Stimulated activated CD8-positive, alpha-beta memory T cell treated with anti-CD3 and anti-CD28 coated beads, Interleukin-4, amount 100 ng/mL, for 1 hour (primary cell): ENCODE measurements at places on chromosomes 16 and 17.

DNA sequence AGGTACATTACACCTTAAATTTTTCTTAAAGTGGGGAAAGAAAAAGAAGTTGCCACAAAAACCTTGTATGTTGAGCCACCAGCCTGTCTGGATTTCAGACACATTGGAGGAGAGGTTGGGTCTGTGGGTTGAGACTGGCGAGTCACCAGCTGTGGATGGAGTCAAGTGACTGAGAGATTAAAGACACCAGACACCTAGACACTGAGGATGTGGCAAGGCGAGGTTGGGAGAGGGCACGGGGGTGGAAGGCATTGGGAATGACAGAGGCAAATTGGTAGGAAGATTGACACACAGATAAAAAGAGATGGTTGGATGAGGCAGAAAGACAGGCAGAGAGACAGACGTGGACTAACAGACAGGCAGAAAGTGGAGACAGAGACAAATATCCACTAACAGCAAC lies 49.6 kb downstream of the KCNJ12 start:
- DNase-seq = no peak

DNA sequence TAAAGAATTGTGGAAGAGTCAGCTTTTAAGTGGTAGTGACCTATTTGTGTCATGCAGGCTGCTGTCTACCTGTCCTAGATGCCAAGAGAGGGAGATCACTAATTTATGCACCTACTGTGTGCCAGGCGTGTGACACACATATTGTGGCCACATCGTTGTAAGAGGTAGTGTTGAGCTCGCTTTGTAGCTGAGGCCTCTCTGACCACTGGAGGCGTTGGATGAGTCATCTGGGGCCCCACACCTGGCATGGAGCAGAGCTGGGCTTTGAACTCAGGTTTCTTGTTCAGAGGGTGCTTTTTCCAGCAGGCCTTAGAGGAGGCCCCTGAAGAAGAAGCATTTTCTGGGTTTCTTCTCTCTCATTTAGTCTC lies 52.3 kb upstream of the LGALS9 start:
- no peak for DNase-seq

DNA sequence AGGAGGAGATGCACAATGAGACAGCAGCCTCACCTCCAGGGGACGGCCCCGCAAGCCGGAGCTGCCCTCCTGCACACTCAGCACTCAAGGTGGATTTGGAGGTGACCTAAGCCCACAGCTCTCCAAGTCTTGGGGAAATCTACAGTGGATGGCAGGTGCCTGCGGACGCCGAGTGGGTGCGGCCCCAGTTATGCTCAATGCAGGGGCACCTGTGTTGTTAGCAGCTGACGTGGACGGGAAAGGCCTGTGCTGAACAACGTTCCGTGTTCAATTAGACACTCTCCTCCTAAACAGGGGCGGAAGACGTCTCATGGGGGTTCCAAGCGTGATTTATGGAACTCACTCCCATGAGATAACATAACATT lies 22.0 kb upstream of the METRNL start:
- DNase-seq = no peak

DNA sequence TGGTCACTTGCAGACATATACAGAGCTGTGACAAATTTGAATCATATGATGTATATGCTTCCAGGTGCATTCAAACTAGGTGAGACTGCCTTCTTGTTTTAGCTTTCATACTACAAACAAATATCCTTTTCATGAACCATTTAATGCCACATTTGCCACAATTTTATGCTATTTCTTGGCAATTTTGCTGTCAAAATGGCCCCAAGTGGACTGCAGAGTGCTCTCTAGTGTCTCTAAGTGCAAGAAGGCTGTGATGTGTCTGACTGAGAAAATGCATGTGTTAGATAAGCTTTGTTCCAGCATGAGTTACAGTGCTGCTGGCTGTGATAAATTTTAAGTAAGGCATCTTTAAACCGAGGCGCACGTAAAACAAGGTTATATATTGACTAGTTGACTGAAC lies 38.3 kb downstream of the CDH13 start:
- no peak for DNase-seq

DNA sequence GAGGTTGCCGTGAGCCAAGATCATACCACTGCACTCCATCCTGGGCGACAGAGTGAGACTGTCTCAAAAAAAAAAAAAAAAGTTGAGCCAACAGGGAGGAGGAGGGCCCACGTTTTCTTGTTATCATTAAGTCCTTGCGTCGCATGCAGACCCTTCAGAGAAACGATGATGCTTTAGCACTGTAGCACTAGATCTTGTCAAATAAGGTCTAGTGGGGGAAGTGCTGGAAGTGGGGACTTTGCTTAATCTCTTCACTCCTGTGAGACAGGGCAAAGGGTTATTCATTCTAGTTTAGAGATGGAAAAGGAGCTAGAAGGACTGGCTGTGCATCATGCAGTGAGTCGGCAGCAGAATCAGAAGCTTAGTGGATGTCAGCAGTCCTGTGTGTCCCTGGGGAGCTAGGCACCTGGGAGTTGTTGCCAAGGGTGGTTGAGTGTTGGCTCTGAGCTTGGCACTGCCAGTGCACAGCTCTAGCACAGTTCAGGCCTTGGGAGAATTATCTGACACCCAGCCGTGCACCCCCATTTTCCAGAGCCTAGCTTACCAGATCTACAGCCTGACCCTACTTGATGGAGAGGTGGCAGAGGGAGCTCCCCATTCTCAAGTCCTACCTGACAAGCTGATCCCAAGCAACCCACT lies 33.4 kb upstream of the TBX2 start:
- no peak for DNase-seq

GRCh38 chr17:63190821-63191370 lies 224.9 kb downstream of the TANC2 start:
- DNase-seq = no peak

DNA sequence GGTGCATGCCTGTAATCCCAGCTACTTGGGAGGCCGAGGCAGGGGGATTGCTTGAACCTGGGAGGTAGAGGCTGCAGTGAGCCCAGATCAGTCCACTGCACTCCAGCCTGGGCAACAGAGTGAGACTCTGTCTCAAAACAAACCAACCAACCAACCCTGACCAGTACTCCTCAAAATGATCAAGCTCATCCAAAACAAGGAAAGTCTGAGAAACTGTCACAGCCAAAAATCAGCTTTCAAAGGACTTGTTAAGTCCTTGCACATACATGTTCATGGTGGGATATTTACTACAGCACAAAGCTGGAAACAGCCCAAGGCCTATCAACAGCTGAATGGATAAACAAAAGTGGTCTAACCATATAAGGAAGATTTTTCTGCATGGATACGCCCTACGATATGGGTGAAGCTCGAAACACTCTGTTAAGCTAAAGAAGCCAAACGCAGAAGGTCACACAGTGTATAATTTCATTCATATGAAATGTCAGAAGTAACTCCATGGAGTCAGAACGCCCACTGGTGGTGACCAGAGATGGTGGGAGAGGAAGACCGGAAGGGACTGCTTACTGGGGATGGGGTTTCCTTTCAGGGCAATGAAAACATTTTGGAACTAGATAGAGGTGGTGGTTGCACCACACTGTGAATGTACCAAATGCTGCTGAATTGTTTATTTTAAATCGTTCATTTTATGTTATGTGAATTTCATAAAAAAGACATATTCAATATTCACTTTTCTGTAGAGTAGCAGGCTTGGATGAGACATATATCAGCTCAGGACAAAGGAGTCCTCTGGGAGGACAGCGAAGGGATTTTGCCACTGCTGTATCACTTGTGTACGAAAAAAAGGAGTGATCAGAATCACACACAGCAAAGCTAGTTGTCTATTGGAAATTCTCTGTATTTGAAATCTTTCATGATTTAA lies 17.7 kb downstream of the CCL17 start:
- DNase-seq = no peak

- DNase-seq = no peak
Measured at GRCh38 chr17:67289181-67289876, 44.3 kb upstream of the HELZ start.

DNA sequence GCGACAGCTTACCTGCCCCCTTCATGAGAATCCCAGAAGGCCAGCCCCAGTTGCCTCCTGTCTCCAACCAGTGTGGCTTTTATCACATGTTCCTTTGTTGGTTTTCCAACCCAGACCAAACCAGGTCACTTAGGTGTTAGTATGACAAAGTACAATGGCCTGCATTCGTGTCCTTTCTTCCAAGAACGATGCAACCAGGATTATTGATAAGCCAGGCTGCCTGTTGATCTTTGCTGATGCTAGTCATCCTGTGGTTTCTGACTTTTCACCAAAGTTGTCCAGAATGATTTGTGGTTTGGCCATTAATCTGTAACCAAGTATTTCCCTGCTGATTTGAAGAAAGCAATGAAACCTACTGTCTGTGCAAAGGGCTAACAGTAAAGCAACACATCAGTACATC lies 191.4 kb downstream of the CYLD start:
- no peak for DNase-seq

DNA sequence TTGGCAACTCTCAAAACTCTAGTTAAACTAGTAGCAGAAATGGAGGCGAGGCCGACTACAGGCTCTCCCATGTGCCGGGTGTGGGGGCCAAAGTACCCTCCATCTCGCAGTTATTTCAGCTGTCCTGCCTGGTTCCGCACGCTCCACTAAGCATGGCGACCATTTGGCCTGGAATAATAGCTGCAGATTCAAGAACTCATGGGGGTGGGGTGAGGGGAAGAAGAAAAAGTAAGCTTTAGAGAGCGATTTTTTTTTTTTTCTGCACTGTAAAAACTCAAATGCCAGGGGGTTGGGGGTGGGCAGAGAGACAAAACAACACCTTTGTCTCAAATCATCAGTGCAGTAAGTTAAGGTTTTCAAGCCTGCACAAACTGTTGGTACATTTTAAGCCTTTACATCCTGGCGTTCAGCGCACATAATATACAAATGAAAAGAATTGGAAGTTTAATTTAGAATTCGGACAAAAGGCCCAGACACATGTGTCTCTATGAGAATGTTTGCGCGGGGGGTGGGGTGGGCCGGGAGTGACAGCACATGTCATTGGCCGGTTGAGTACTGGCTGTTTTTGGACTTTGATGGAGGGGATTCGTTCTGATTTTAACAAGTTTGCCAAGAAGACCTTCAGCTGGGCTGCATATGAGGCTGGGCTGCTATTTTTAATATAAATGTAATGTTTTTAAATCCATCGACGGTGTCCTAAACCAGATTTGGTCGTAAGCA lies 694.7 kb upstream of the SALL1 start:
- DNase-seq = no peak

DNA sequence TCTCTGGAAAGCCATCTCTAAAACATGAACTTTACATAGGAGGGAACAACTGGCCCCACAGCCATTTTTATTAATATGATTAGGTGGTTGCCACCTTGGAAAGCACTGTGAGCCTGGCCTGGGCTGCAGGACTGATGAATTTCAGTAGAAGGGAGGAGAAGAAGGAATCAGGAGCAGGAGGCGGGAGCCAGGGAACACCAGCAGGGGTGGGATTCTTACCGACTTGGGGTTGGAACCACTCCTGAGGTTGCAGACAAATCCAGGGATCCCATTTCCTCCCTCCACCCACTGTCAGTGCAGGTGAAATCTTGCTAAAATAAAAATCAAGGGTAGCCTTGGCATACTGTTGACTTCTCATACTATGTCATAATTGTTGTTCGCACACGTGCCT lies 16.9 kb upstream of the MAP3K14 start:
- no peak for DNase-seq

DNA sequence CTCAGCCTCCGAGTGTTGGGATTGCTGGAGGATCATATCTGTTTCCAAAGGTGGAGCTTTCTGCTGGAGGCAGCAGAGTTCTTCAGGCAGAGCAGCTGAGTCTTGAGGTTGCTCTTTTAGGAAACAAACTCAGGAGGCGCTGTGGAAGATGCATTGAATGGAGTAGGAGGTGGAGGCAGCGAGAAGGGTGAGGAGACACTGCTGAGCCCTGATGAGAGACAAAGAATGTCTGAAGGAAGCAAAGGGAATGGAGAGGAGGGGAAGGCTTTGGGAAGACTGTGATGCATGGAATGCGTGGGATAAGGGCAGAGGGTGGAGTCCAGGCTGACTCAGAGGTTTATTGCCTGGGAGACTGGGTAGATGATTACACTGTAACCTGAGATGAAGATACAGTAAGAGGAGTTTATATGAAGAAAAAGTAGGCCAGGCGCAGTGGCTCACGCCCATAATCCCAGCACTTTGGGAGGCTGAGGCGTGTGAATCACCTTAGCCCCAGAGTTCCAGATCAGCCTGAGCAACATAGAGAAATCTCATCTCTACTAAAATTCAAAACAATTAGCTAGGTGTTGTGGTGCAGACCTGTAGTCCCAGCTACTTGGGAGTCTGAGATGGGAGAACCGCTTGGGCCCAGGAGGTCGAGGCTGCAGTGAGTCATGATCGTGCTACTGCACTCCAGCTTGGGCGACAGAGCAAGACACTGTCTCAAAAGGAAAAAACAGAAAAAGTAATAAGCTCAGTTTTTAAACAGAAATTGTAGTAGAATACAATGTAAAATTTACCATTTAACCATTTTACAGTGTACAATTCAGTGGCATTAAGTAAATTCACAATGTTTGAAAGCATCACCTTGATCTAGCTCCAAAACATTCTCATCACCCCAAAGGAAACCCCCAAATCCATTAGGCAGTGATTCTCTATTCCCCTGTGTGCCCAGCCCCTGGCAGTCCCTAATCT lies 17.8 kb upstream of the TMEM219 start:
- no peak for DNase-seq

- no peak for DNase-seq
Measured at GRCh38 chr17:11589716-11590115, 8.6 kb upstream of the DNAH9 start.

GRCh38 chr16:67773099-67773498 lies 33.3 kb downstream of the RANBP10 start:
- DNase-seq = no peak

DNA sequence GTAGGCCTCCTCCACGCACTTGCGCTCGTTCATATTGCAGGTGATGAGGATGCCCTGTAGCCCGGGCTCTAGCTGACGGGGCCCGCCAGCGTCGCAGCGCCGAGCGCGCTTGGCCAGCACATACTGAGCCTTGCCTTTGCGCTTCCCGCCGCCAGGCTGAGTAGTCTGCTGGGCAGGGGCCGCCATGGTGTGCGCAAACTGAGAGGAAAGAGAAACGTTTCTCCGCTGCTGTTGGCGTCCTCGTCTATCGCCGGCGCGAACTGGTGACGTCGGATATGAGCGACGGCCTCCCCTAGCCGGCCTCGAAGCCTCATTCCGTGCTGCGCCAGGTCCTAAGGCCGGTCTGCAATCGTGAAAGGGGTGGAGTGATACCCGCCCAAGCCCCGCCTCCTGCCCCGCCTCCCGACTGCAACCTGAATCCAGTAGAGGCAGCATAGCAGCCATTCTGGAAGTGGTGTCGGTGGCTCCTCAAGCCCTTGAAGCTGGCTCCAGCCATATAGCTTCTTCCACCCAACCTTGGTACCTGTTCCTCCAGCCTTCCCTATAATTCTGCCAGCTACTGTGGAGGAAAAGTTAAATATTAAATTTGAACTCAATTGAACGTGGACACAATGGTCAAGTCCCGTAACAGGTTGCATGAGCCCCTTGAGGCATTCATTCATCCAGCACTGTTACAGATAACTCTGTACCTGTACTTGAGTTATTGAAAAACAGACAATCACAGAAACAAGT lies at the start of gene THUMPD1:
Gene THUMPD1 (minus strand): TSS at position 265 of the 732 bp plus-strand sequence. CDS start 79 bp downstream, at position 186.
- peak; percentile 96 for DNase-seq

GRCh38 chr17:80328634-80329380 lies 68.2 kb downstream of the RNF213 start:
- no peak for DNase-seq
